ENCODE measurements at places on chromosomes 2 and 18. TPM values are rescaled to one million over a fixed set of nuclear protein-coding genes. Genes with fewer than 3 reads are reported as not detected.

The ARHGAP28 gene
- total RNA-seq: 3.3 TPM

GRCh38 chr2:195106681-195107380 is 550.2 kb upstream of the SLC39A10 start:
- no peak for DNase-seq
- H3K4me3 ChIP-seq: no peak overlapping the region
- no peaks in the 10 kb centered on the region for H3K27me3 ChIP-seq
- no peaks in the 10 kb centered on the region for H3K4me1 ChIP-seq

The PARD6G gene
- total RNA-seq: 4.1 TPM

GRCh38 chr18:26185267-26185666 is 41.0 kb upstream of the TAF4B start:
- no peaks in the 10 kb centered on the region for H3K36me3 ChIP-seq
- no peak overlapping the region for H3K4me3 ChIP-seq
- no peaks in the 10 kb centered on the region for H3K4me1 ChIP-seq
- no peaks in the 10 kb centered on the region for H3K27me3 ChIP-seq
- no peak for DNase-seq

DNA sequence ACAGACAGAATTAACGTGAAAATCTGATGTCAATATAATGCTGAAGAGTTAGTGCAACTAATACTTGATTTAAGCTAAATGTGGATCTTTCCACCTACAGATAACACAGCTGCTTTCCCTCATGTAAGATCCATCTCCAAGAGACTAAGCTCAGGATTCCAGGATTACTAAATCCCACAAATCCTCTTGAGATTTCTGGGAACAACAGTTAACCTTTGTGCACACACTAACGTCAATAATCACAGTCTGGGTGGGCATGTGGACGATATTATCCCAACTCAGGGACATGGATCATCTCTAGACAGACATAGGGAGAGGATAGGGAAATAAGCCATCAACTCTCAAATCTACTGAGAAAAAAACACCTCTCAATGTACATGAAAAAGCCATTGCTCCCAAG is 432.6 kb downstream of the SATB2 start:
- H3K27ac ChIP-seq: no peak overlapping the region
- peaks cover 6% of the 10 kb centered on the region for H3K27me3 ChIP-seq

- no peak overlapping the region for H3K27ac ChIP-seq
- no peaks in the 10 kb centered on the region for H3K27me3 ChIP-seq
- no peaks in the 10 kb centered on the region for H3K4me1 ChIP-seq
- DNase-seq: no peak
Observed at GRCh38 chr2:138193416-138194213, 229.3 kb downstream of the HNMT start.

The MATN3 gene
- 0.45 TPM for total RNA-seq

DNA sequence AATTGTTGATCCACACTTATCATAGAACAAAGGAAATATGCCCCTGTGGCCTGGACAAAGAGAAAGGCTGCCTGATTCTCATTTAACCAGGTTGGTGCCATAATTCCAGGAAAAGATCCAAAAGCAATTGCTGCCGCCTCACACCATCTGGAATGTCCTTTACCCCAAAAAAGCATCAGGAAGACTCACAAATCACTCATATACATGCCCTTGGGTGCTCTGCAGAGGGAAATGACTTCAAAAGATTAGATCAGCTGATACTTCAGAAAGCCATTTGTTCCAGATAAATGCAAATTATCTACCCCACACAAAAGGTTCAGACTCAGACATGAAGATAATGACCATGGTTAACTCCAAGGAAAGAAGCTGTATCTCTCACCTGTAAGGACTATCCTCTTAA is 285.8 kb downstream of the C1D start:
- DNase-seq: no peak
- H3K36me3 ChIP-seq: no peaks in the 10 kb centered on the region
- no peak overlapping the region for H3K27ac ChIP-seq
- H3K4me3 ChIP-seq: no peak overlapping the region

DNA sequence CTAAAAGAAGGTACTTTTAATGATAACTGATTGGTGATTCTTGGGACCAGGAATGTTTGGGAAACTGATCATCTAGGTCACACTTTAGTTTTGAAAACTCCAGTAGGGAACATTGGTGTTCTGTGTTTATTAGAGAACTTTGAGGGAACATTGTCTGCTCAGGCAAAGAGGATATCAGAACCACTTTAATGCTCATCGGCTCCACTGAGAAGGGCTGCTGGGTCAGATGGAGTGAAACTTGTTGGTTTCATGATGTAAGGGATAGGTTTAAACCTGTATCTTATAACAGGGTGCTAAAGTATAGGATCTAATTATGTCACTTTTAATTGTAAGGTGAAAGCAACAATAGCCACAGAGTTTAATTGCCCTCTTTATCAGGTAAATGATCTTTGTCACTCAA is 14.2 kb upstream of the POLI start:
- H3K4me1 ChIP-seq: peaks cover 6% of the 10 kb centered on the region
- H3K27ac ChIP-seq: no peak overlapping the region
- no peak overlapping the region for H3K4me3 ChIP-seq
- no peak for DNase-seq
- no peaks in the 10 kb centered on the region for H3K27me3 ChIP-seq

The SKOR2 gene
- not detected for total RNA-seq

GRCh38 chr2:209395652-209396051 is 28.2 kb upstream of the MAP2 start:
- no peak for DNase-seq
- no peaks in the 10 kb centered on the region for H3K4me1 ChIP-seq
- no peak overlapping the region for H3K4me3 ChIP-seq
- H3K27me3 ChIP-seq: no peaks in the 10 kb centered on the region
- H3K36me3 ChIP-seq: no peaks in the 10 kb centered on the region
- no peak overlapping the region for H3K27ac ChIP-seq

DNA sequence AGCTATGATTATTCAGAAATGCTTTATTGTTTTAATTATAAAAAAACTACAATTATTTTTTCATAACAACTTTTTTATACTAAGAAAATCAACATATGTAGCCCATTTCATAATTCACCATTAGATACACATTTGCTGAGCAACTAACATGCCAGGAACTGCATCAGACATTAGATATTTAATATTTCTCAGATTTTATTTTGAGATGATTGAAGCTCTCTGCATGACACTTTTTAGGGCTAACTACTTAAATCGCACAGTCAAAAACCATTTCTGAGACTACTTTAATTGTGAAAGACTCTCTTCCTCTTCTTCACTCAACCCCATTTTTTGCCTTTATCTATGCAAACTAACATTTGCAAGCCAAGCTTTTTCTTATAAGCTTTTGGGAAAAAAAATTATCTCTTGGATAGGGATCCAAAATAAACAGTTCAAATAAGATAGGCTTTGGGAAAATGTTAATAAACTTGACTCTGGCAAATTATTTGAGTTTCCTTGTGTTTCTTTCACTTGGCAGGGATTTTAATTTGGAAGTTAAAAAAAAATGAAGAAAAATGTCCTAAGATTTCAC is 9.1 kb upstream of the COL3A1 start:
- DNase-seq: no peak
- H3K27ac ChIP-seq: no peak overlapping the region
- H3K36me3 ChIP-seq: no peaks in the 10 kb centered on the region
- H3K4me1 ChIP-seq: no peaks in the 10 kb centered on the region

GRCh38 chr18:30485078-30485477 is 557.5 kb downstream of the DSC3 start:
- H3K27me3 ChIP-seq: no peaks in the 10 kb centered on the region
- H3K36me3 ChIP-seq: no peaks in the 10 kb centered on the region

- H3K36me3 ChIP-seq: no peaks in the 10 kb centered on the region
- H3K4me1 ChIP-seq: no peaks in the 10 kb centered on the region
- H3K27ac ChIP-seq: no peak overlapping the region
- H3K4me3 ChIP-seq: no peak overlapping the region
- DNase-seq: peak; percentile 34
Observed at GRCh38 chr2:198374375-198375082, 570.1 kb downstream of the PLCL1 start.

GRCh38 chr18:32549248-32550110 is 78.8 kb upstream of the GAREM1 start:
- H3K4me1 ChIP-seq: no peaks in the 10 kb centered on the region
- peak; percentile 32 for DNase-seq
- no peaks in the 10 kb centered on the region for H3K36me3 ChIP-seq
- H3K27me3 ChIP-seq: no peaks in the 10 kb centered on the region
- no peak overlapping the region for H3K4me3 ChIP-seq
- no peak overlapping the region for H3K27ac ChIP-seq

GRCh38 chr2:120132190-120132589 is 91.0 kb downstream of the TMEM185B start:
- H3K4me1 ChIP-seq: peaks cover 20% of the 10 kb centered on the region
- no peak overlapping the region for H3K27ac ChIP-seq
- H3K36me3 ChIP-seq: no peaks in the 10 kb centered on the region
- DNase-seq: no peak
- H3K27me3 ChIP-seq: no peaks in the 10 kb centered on the region

- H3K4me3 ChIP-seq: no peak overlapping the region
- no peaks in the 10 kb centered on the region for H3K27me3 ChIP-seq
- no peaks in the 10 kb centered on the region for H3K4me1 ChIP-seq
- no peak overlapping the region for H3K27ac ChIP-seq
Observed at GRCh38 chr2:229688141-229688540, 26.2 kb downstream of the DNER start.
